ENCODE measurements at places on chromosomes 6 and 20.
A peak's percentile ranks its signal among the peaks of the same experiment; 100 is the strongest.

DNA sequence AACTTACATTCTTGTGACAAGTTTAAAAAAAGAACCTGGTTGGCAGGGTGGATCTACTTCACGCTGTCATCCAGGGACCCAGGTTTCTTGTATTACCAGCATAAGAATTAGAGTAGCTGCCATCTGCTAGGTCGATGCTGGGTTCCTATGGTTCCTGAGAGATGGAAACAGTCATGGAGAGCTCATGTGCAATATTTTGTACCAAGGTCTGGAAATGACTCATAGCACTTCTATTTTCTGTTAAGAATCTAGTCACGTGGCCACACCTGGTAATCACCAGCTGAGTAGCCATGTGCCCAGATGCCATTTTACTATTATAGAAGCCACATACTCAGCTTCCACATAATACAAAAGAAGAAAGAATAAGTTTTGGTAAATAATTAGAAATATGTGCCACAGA is 171.3 kb downstream of the CD83 start:
- no peaks in the 10 kb centered on the region for H3K36me3 ChIP-seq
- no peak overlapping the region for H3K4me3 ChIP-seq

- no peak overlapping the region for H3K27ac ChIP-seq
- no peaks in the 10 kb centered on the region for H3K36me3 ChIP-seq
- peaks cover 7% of the 10 kb centered on the region for H3K4me1 ChIP-seq
- no peaks in the 10 kb centered on the region for H3K27me3 ChIP-seq
- no peak for DNase-seq
Observed at GRCh38 chr6:150683320-150683719, 83.6 kb downstream of the PLEKHG1 start.

DNA sequence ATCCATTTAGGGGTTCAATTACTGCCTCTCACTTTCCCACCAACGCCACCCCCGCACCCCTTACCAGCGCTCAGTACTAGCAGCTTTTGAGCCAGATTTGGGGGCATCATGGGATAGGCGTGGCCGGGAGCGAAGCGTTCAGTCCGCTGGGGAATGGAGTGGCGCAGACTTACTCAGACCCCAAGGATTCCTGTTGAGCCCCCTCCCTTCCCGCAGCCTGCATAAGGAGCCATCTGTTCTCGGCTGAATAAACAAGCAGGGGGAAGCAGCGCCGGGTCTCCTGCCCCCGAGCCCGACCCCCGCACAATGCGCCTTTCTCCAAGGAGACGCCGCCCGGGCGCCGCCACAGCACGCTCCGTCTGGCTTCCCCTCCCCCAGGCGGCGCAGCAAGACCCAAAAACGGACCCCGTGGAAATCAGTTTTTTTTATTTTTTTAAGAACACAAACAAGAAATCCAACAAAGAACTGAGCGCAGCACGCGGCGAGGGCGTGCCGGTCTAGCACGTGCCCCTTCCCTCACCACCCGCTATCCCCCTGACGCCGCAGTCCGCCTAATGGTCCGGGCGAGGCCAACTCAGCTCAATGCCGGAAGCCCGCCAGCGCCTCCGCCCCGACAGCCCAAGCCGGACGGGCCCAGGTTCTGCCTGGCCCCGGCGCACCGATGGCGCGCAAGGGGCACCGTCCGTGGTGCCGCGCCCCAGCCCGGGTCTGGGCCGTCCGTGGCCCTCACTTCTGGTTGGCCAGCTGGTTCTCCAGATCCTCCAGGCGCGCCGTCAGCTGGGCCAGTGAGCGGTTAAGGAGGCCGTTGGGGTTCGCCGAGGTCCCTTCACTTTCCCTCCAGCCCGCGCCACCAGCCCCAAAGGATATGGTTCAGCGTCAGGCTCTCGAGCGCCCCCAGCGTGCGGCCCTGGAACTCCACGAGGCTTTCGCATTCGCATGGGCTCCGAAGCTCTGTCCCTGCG is 13.3 kb upstream of the RBPJL start:
- no peaks in the 10 kb centered on the region for H3K36me3 ChIP-seq
- peak overlapping the region; percentile 38 for H3K27ac ChIP-seq
- peak overlapping the region; percentile 47 for H3K4me3 ChIP-seq
- no peaks in the 10 kb centered on the region for H3K27me3 ChIP-seq
- H3K4me1 ChIP-seq = peaks cover 4% of the 10 kb centered on the region
- peak; percentile 20 for DNase-seq

GRCh38 chr6:41298785-41299502 is 12.5 kb upstream of the TREM1 start:
- no peaks in the 10 kb centered on the region for H3K4me1 ChIP-seq
- H3K27me3 ChIP-seq = no peaks in the 10 kb centered on the region
- no peak for DNase-seq
- no peaks in the 10 kb centered on the region for H3K36me3 ChIP-seq
- no peak overlapping the region for H3K27ac ChIP-seq
